ENCODE measurements at places on chromosomes 2 and 18. TPM values are rescaled to one million over a fixed set of nuclear protein-coding genes. Genes with fewer than 3 reads are reported as not detected.

The ACOXL gene
- total RNA-seq, result 0.10 TPM

The ECEL1 gene
- 0.37 TPM for total RNA-seq

The AFF3 gene
- 10.0 TPM for total RNA-seq

The SMYD1 gene
- total RNA-seq, result 492 TPM

The KCNE4 gene
- 3.0 TPM for total RNA-seq

The VWA3B gene
- total RNA-seq, result not detected

The CCDC138 gene
- total RNA-seq, result 1.9 TPM

The FAM237A gene
- 2.0 TPM for total RNA-seq

The DCDC2C gene
- total RNA-seq, result not detected

The PIGN gene
- 18.2 TPM for total RNA-seq

DNA sequence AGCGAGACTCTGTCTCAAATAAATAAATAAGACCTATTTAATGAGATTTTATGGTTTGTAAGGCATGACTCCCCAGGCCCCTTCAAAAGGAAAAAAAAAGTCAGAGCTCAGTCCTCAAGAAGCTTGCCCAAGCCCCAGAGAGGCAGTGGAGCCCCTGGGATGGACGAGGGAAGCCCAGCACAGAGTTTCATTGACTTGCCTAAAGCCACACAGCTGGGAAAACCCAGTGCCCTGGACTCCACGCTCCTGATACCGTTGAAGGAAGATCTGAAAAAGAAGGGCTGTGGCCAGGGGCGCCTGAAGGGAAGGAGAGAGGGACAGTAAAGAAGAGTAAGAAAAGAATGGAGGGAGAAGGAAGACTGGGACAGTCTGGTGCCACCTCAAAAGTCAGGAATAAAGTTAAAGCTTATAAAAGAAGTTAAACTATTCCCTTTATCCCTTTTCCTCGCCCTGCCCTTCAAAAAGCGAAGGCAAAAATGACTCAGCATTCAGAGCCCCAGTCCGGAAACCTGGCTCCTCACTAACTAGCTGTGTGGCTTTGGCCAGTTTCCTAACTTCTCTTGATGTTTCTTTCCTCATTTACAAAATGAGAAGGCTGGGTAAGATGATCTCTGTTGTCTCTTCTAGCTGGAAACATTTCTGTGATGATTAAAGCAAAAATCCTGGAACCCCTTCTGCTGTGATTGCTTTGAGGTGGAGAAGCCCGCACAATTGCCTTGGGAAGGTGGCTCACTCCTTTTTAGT lies 46.7 kb downstream of the LYPD1 start:
- DNase-seq, result no peak

- DNase-seq, result no peak
Measured at GRCh38 chr2:9812945-9813311, 30.3 kb upstream of the TAF1B start.

DNA sequence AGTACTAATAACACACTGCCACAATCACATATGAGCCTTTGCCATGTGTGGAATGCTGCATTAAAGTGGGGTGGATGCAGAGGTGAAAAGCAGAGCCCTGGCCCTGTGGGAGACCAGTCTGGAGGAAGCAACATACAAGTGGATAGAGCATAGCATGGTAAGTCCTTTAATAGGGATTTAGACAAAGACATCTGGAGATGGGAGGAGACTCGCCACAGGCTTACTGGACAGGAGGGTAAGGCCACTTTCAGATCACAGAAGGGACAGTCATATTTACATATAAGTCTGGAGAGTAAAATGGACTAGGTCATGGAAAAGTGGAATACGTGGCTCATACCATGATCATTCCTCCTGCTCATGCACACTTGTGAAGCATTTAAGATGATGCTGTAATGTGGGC lies 84.3 kb downstream of the PPP1R1C start:
- DNase-seq, result no peak

- no peak for DNase-seq
Measured at GRCh38 chr2:1569879-1570450, 156.7 kb downstream of the TPO start.

- DNase-seq, result no peak
Measured at GRCh38 chr2:42842466-42842865, 50.1 kb upstream of the HAAO start.

DNA sequence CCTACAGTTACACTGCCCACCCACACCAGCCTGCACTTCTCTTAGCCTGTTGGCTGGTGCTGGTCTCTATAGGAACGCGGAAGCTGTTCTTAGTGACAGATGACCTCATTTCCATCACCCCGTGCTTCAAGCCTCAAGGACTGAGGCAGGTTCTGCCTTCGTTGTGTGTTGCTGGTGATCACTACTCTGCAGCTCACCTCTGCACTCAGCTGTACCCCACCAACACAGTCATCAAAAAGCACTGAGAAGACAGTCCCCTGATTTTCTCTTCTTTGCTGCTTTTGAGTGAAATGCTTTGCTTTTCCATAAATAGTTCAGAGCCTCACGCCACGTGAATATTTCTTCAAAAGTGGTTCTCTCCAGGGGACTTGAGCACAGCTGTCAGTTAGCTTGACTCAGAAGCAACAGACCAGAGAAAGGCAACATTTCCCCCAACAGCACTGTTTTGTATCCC lies 225.7 kb upstream of the CCDC150 start:
- DNase-seq, result no peak

DNA sequence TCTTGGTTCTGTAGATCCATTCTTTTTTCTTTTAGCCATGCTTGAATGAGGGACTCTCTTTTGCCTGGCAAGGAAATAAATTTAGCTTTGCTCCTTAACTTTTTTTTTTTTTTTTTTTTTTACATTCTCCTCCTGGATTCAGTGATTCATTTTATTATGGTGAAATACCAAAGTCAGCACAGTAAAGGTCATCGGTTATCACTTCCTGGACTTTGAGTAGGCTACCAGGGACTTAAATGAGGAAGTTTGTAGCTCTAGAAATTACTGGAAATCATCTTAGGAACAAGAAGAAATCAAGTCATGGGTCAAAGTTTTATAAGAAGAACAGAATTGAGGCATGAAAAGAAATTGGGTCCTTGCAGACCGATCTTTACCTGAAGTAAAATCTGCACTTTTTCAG lies 75.0 kb downstream of the SOCS6 start:
- no peak for DNase-seq

- no peak for DNase-seq
Measured at GRCh38 chr2:23616630-23617029, 231.7 kb downstream of the KLHL29 start.

DNA sequence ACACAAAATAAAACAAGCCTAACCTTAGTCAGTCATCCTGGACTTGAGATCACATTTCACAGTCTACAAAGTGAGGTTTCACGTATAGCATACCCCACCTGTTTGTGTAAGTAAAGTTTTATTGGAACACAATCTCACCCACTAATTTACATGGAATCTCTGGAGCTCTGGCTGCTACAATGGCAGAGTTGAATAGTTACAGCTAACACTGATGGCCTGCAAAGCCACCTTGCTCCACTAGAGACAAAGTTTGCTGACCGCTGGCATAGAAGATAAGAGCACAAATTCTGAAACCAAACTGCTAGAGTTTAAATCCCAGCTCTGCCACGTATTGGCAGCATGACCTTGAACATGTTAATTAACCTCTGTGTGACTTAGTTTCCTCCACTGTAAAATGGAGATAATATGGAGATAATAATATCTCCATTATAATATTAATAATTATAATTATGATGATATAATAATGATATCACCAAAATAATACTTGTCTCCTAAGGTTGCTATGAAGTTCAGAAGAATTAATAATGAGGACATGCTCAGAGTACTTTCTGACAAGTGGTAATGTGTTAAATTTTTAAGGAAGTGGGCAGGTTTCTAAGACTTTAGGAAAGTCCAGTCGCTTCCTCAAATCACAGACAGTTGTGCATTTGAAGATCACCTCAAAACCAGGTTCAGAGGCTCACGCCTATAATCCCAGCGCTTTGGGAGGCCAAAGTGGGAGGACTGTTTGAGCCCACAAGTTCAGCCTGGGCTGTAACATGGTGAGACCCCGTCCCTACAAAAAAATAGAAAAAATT lies 204.6 kb downstream of the SH3RF3 start:
- no peak for DNase-seq

GRCh38 chr2:127632592-127633489 lies 13.1 kb upstream of the GPR17 start:
- DNase-seq, result peak; percentile 30

- no peak for DNase-seq
Measured at GRCh38 chr2:145290986-145291385, 771.1 kb upstream of the ZEB2 start.

DNA sequence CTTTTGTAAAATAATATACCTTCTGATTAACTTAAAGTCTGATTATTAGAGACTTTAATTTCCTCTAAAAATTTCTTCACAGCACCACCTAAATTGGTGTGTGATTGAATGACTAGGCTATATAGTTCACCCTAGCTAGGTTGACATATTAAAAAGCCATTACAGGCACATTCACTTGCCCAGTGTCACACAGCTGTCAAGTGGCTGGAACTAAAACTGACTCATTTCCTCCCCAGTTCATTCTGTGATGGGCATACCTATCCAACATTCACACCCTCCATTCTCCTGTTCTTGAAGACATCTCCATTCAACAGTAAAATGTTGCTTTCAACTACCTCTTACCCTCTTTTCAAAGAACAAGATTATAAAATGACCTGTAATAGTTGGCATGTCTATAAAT lies 334.5 kb downstream of the ARHGAP15 start:
- DNase-seq, result no peak

- no peak for DNase-seq
Measured at GRCh38 chr2:60867848-60868247, 13.5 kb upstream of the REL start.

DNA sequence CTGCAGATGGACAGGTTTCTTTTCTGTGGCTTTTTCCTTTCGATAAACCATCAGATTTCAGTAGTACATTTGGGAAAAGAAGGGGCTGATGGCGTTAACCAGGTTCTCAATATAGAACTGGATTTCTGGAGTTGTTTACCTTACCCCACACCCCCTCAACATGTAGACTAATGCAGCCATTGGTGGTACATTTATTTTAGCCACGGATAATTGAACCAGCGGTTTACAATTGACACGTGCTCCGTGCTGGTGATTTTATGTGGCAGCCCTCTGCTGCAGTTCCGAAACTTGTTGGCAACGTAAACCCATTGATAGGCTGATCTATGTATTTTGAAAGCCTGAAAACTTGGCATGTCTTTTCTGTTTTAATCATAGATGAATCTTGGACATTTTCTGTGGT lies 5.4 kb downstream of the SOX11 start:
- no peak for DNase-seq

All from left ventricle myocardium superior (tissue), 1 donor.